ENCODE measurements at places on chromosomes 2 and 18.

DNA sequence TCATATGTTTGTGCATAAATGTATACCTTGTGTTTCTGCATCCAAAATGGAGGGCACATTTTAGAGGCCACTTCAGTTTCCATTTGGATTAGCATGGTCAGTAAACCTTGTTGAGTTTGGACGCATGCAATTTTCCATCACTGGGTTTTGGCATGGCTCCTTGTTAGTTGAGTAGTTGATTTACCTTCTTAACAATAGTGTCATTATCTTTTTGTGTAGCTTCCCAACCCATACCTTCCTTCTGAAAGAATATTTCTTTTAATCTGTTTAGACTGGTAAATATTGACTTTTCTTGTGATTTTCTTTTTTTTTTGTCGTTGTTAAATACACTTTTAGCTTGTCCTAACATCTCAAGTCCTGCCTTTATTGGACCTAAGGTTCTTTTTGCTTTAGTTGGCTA, 15.5 kb downstream of the RPIA start:
- DNase-seq: no peak

DNA sequence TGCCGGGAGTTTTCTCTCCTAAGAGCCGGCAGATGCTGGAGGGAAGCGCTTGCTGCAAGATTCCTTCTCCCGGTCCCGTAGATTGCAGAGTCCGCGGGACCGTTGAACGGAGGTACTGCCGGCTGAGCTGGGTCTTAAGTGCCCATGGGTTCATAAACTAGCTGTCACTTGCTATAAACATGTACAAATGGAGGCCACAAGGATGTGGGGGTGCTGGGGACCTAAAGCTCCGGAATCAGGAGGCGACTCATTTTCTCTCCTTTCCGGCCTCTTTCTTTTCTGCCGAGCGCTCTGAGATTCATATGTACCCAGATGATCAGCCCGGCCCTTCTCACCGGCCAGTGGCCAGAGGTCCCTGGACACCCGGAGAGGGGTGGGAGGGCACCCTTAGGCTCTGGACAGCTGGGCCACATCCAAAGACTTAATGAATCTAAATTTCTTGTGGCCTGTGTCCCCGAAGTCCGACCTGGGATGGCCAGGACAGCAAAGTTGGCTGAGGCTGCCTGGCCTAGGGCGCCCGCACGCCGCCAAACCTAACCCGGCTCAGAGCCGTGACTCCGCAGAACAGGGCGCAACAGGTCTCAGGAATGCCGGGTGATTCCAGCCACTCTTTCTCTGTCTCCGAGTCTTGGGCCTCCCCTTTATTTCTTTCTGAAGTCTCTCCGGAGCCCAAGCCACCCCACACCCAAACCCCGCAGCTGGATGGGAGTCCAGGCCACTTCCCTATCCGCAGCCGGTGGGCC, 2.4 kb upstream of the PAX3 start:
- no peak for DNase-seq

DNA sequence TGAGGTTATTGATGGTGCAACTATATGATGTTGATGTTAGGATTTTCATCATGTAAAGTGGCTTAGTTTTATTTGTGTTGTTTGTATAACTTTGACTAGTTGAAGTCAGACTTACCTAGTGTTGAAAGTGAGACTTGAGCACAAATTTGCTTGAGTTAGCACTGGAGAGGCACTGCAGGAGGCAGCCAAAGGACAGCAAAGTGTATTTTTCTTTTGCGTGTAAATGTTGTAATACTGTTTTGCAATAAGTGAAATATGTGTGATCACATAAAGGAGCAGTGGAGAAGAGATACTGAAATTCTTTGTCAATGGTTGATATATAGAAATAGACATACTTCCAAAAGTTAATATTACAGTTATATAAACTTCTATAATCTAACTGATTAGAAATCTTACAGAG, 332.0 kb upstream of the RAB12 start:
- no peak for DNase-seq

DNA sequence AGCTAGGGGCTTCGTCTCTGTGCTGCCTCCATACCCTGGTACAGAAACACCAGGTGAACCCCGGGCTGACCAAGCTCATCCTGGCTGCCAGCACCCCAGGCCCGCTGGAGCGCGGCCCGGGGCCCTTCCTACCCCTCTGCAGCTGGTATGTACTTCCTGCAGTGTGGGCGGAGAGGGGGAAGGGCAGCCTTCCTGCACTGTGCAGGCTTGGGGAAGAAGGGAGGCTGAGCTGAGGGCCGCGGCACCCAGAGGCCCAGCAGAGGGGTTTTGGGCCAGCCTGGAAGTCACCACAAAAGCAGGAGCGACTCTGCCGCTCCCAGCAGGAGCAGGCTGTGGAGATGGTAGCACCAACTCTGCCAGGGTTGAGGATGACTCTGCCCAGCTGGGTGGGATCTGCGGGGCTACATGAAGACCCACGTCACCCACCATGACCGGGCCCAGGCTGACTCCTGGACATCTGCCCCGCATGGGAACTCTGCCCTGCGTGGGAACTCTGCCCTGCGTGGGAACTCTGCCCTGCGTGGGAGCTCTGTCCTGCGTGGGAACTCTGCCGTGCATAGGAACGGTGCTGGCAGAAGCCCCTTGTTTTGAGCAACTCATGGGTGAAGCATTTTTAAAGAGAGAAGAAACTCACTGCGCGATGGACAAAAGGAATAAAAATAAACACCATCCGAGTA, 273.3 kb downstream of the NDUFA10 start:
- no peak for DNase-seq

- DNase-seq: no peak
Observed at GRCh38 chr2:98768384-98769113, 37.6 kb upstream of the MGAT4A start.

GRCh38 chr2:23311186-23311585, 73.8 kb upstream of the KLHL29 start:
- DNase-seq: no peak

GRCh38 chr2:23256643-23257042, 128.3 kb upstream of the KLHL29 start:
- DNase-seq: no peak

DNA sequence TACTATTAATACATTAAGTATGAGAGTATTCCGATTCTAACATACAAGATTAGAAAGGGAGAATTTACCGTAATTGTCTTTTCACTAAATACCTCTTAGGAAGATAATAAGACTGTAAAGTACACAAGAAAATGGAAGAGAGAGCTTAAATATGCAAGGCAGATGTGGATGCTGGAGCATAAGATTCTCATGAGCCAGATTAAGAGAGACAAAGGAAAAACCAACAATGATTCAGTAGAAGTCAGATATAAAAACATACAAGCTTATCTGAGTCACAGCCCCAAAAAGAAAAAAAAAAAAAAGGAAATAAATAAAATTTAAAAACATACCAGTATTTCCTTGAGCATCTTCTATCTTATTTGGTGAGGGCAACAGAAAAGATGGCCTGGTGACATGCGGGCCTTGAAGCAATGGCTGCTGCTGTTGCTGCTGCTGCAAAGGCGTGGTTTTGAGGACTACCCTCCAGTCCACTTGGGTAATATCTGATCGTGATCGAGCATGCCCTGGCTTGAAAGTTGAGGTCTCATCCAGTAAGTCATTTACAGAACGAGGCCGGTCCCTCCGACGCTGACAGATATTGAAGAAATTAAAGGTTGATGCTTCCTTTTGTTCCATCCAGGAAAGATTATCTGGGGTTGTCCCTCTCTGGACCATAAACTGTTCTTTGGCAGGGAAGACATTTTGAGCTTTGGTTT, 24.5 kb downstream of the PLEKHM3 start:
- DNase-seq: no peak

GRCh38 chr2:205746420-205746785, 64.1 kb downstream of the NRP2 start:
- no peak for DNase-seq

GRCh38 chr2:77457665-77458064, 64.5 kb downstream of the LRRTM4 start:
- DNase-seq: no peak

DNA sequence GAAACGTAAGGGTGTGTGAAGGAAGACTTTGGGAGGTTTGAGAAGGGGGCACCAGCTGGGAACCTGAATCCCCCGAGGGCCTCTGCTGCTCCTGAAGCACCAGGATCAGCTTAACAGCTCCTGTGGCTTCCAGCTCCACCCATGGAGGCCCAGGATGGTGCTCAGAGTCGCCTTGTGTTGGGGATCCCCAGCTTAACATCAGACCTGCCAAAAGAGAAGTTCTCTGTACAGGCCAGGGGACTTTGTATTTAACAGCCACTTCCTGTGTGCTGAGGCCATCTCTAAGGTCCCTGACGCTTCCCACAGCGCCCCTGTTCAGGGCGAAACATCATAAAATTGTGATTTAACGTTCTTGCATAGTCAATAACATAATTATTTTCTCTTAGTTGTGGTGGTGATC, 77.5 kb downstream of the NCK2 start:
- no peak for DNase-seq

- peak; percentile 26 for DNase-seq
Observed at GRCh38 chr2:9769171-9770005, 73.9 kb upstream of the TAF1B start.

DNA sequence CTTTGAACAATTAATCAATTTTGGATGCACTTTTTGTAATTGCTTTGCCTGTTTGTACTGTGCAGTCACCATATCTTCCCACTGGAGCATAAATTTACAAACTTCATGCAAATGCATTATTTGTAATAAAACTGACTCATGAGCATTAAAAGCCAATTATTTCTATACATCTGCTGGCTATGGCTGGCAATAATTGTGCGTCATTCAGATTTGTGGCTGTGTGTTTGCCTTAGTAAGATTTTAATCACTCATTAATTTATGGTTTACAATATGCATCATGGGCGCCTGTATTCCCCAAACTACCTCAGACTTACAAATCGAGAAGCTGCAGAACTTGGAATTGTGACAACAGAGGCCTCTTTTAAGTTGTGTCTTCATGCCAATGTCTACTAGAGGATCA, 132.4 kb upstream of the TRIB2 start:
- no peak for DNase-seq

GRCh38 chr2:217223222-217223930, 363.5 kb upstream of the TNP1 start:
- DNase-seq: no peak

GRCh38 chr2:114294741-114295140, 147.7 kb upstream of the DPP10 start:
- no peak for DNase-seq

- DNase-seq: no peak
Observed at GRCh38 chr2:193566276-193566675, 1371.5 kb upstream of the TMEFF2 start.

GRCh38 chr2:37767959-37768925, 96.8 kb upstream of the CDC42EP3 start:
- no peak for DNase-seq

- no peak for DNase-seq
Observed at GRCh38 chr2:210899131-210899530, 342.7 kb downstream of the CPS1 start.

- no peak for DNase-seq
Observed at GRCh38 chr2:168216351-168217005, 30.9 kb downstream of the STK39 start.

- DNase-seq: no peak
Observed at GRCh38 chr2:177756336-177756735, 316.2 kb downstream of the PDE11A start.

DNA sequence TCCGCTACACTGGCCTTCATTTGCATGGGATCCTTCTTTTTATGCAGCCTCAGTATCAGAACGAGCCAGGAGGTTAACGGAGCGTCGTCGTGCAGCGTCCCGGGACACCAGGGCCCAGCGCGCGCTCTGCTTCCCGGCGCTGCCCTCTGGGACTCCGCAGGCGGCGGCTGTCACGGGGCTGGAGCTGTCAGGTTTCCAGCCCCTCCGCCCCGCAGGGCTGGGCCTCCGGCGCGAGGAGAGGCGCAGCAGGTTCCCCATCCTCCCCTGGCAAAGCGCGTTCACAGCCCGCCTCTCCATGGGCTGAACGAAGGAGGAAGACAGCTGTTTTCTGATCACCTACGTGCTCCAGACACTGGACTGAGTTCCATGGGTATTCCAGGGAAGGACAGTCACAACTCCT, 12.5 kb upstream of the PAX8 start:
- DNase-seq: no peak

DNA sequence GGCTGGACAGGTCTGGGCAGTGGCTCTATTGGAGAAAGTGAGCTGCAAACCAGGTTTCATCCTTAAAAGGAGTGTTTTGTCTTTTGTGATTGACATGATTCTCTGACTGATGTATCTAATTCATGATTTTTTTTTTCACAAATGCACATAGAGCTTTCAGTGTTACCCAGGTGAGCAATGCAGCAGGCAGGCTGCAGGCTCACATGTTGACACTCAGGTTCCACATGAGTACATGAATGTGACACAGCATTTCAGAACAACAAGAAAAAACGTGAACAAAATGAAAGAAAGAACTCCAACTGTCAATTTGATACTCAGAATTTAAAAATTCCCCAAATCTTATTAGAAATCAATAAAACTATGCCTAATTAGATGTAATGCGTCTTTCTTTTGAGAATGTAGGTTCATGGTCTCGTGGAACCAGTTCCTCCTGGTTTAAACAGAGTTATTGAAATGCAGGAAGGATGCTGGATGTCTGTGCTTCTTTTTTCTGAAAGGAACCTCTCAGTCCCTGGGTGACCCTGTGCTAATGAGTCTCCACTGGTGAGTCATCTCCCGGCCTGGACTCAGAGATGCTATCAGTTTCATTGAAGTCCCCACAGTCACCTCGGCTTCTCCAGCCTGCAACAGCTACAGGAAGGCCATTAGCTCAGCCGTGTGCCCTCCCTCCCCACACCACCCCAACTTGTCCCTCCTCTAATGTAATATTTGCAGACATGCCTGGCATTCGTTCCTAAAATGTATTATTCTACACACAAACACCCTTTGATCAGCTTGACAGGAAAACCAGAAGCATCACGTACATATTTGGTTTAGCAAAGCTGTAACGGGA, 430.4 kb downstream of the LPIN1 start:
- no peak for DNase-seq

Data from NCI-H2081 (cell line).